ENCODE measurements at places on chromosomes 13 and 19.

- no peak for DNase-seq
Observed at GRCh38 chr19:50638600-50638999, 1.1 kb downstream of the SYT3 start.

DNA sequence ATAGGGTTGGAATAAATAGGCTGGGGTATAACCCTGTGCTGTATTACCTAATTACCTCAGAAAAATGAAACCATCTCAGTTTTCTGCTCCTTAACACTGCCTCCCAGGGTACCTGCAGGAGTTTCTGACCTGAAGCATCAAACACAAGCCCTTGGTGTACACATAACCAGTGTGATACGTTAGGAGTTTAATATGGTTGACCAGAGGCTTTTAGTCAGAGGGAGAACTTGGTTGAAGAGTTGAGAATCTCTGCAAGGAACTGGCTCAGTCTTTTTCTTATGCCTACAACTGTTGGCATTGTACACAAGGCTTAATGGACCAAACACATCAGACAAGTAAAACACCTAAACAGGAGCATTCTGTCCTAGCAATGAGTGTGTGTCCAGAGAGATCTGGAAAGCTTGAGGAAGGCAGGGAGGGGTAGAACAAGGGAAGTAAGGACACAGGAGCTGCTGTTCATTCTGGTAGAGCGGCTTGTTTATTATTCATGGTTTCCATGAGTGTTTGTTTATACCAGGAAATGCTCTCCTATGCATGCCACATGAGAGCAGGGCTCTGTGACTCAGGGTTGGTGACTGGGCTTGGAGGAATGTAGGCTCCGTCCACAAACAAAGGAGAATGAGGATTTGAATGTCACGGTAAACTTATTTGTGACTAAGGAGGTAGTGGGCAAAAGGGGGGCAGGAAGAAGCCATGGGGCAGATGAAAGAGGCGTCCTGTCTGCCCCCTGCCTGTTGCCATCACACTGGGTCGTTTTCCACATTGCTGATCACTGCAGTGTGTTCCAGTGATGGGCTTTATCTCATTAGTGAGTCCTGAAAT is 11.9 kb upstream of the SPATA13 start:
- DNase-seq: no peak

DNA sequence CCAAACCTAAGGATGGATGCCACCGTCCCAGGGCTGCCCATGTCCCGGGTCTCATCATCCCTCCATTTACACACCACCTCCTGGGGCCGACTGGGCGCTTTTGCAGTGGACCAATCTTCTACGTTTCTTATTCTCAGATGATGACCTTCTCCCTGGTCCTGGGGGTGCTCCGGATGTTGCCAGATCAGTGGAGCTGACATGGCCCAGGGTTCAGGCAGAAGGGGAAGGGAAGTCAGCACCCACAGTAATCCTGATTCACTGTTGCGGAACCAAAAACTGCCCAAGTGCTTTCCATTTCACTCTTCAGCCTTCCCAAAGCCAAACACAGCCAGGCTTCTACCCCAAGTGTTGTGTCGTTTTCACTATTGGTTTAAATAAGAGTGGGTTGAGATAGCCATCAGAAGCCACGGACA is 29.8 kb downstream of the RAB20 start:
- no peak for DNase-seq

DNA sequence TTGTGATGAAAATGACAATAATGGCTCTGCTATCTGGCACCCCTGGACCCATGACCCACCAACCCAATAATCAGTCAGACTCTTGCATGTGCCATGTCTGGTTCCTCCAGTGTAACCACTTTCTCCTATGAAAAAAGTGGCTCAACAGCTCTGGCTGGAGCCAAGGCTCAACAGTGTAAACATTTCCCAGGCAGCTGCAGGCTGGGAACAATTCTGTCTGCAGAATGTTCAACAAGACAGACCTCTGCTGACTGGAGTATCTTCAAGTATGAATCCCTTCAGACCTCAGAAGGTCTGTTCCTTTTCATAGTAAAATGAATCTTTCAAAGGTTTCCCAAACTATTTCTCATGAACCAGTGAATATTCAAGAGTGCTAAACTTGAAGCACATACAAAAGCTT is 410.1 kb upstream of the HTR2A start:
- DNase-seq: no peak

DNA sequence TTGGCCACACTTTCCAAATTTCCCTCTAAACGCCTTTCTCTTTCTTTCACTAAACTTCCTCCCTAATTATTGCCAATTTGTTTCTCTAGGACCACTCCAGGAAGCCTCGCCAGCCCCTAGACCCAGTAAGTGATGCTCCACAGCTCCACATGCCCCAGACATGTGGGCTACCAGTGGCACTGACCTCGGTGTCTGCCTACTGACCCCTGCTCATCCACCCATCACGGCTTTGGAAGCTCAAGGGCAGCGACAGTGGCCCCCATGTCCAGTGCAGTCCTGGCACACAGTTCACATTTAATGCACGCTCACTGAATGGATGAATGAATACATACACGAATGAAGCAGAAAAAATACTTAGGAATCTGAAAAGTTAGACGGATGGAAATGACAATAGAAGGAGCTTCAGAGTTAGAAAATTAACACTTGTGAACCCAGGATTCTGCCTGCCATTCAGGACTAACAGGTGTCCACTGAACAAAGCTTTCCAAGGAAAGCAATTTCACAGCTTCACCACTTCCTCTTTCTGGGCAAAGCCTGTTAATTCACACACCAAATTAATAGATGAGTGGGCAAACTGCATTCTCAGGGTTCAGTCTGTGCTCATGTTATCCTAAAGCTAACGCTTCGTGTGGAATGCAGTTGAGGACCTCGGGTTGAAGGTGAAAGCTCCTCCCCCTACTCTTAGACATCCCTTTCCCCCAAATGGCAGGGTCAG is 50.9 kb downstream of the CCDC70 start:
- DNase-seq: no peak

GRCh38 chr13:95703576-95703975 is 26.6 kb downstream of the DNAJC3 start:
- DNase-seq: no peak

- DNase-seq: no peak
Observed at GRCh38 chr19:46722421-46723022, 5.6 kb upstream of the PRKD2 start.

DNA sequence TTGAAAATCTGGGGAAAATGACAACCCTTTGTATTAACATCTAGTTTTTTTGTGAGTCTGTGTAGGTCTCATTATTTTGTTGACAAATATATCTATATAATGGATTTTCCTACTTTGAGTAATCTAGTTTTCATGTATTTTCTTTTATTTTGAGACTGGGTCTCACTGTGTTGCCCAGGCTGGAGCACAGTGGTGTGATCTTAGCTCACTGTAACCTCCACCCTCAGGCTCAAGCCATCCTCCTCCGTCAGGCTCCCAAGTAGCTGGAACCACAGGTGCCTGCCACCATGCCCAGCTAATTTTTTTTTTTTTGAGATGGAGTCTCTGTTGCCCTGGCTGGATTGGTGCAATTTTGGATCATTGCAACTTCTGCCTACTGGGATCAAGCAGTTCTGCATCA is 9.2 kb downstream of the ZNF525 start:
- no peak for DNase-seq

DNA sequence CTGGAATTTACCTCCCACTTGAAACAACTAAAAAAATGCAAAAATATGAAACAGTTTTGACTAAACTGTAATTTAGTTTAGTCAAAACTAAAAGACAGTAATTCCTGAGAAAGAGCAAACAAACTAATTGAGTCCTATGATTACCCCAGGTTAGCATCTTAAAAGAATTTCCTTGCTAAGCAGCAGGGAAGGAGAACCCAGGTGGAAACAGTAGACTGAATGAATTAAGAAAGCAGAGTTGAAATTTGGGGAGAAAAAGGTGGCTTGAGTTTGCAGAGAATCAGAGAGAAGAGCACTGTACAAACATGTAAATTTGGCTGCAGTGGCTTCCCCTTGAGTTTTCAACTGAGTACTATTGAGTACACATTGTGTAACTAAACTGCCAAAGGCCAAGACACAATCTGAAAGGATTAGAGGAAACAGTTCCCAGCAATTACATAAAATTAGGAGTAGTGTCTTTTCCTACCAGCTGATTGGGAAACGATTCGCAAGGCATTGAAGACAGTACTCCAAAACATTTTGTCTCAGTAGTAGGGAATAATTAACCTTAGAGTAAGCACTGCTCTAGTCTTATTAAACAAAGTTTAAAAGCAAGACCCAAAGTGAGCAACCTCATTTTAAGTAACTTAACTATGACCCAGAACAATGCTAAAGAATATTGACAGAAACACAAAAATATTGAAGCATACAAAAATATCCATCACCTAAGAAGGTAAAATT is 820.5 kb downstream of the DACH1 start:
- DNase-seq: no peak

- no peak for DNase-seq
Observed at GRCh38 chr13:37886879-37887278, 17.3 kb upstream of the TRPC4 start.

- DNase-seq: no peak
Observed at GRCh38 chr13:41820581-41821237, 140.2 kb downstream of the VWA8 start.

- no peak for DNase-seq
Observed at GRCh38 chr13:52005841-52006522, 5.3 kb downstream of the ATP7B start.

DNA sequence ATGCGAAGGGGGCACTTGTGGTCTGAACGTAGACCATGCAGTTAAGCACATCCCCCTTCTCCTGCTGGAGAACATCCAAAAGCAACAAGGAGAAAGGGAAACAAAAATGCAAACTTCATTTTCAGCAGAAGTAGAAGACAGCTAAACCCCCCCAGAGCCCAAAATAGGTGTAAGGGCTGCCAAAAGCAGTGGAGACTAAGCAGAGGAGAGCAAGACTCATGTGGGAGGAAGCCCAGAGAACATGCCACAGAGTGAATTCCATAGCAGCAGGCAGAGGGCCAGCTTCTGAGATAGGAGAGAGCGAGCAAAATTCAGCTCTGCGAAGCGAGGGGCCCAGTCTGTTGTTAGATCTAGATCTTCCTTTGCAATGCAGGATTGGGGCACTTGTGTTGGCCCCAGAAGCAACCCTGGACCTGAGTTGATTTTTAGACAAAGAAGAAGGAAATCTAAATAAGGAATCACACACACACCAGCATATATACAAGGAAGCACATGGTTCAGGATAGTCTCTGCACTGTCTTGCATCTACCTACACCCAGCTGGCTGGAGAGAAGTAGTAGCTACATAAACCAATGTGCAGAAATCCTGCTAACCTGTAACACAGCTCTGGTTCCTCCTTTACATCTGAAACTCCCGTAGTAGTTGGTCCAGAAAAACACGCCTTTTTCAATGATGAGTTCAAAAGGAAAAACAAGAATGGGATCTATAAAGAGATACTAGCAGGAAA is 199.6 kb downstream of the SPRY2 start:
- DNase-seq: no peak

- no peak for DNase-seq
Observed at GRCh38 chr13:24450530-24450929, 62.0 kb downstream of the PARP4 start.

- no peak for DNase-seq
Observed at GRCh38 chr19:10898633-10899032, 27.3 kb downstream of the CARM1 start.

DNA sequence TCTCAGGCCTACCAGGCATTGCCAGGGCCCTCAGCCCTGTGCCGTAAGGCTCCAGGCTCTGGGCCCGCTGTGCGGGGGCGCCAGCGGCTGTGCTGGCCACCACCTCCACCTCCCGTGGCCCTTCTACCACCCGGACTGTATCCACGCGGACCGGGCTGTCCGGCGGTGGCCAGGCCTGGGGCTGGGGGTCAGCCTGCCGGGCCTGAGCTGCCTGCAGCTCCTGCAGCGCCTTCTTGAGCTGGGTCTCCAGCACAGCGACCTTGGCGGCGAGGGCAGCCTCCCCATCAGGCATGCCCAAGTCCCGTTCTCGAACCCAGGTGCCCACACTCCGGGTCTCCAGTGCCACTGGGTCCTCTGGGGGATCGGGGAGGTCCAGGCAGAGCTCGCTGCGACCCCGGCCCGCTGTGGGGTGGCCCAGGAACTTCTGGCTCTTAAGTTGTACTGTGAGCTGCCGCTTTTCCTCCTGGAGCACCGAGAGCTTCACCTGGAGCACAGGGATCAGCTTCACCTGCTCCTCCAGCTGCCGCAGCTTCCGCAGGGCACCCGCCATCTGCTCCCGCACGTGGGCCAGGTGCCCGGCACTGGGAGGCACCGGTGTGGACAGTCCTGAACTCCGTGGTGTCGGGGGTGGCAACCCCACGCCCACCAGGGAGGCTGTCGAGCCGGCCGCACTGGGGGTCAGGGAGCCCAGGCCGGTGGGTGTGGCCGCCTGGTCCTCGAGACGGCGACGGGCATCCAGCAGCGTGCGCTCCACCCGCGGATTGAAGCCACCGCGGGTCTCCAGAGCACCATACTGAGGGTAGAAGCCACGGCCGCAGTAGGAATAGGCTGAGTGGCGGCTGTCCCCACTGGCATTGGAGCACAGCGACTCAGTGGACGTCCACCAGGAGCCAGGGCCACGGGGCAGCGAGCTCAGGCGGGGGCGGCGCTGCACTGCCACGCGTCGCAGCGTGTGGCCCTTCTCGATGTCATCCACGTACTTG is 4.1 kb downstream of the KANK2 start:
- DNase-seq: no peak

DNA sequence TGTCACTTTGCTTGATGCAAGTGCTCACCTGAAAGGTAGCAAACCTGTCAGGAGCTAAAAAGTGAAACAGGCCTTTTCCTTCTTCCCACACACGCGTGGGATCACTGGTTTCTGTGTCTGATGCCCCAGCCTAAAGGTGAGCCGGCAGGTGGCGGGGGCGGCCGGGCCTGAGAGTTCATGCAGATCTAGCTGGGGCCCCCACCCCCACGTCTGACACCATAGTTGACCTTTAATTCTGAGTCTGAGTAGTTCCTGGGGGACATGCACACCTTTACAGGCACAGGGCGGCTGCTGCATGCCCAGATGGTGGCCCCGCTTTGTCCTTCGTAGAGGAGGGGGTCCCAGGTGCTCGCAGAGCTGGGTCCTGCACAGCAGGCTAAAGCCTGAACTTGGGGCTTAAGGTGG is 345.3 kb downstream of the TEX29 start:
- no peak for DNase-seq

Data from NCI-H2081 (cell line).